ENCODE measurements at places on chromosomes 7 and 10.

DNA sequence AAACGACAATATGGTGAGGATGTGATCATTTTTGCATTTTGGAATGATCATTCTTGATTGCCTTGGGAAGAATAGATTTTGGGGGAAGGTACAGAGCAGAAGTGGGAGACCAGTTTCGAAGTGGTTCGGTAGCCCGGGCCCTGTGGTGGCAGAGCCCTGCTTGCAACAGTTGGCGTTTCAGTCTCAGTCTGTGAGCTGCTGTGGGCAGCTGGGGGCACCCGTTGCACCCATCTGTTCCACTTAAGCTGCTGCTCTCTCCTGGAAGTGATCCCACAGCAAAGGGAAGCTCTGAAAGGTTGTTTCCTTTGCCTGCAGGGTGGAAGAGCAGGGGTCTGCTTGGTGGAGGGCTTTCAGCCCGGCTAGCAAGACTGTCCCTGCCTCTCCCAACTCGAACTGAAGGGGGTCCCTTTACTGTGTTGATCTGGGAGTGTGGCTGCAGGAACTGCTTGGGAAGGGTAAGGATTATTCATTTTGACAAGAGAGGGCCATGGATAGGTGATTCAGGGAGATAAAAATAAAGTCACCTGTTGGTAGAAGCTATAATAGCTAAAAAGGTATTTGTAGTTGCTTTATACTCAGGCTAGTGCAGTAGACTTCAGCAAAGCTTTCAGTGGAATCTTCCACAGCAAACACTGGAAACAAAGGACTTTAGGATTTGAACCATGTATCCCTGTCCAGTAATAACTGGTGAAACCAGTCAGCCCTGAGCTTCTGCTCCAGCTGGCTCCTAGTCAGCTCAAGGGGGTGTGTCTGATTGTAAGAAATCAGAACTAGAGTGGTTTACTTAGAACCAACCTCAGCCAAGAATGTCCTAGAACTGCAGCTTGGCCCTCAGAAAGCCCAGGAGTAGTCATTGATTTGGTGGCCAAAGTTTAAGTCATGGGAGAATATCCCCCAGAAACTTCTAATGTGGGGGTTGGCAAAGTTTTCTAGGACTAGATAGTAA is 53.1 kb upstream of the PDCD4 start:
- DNase-seq: peak; percentile 21

DNA sequence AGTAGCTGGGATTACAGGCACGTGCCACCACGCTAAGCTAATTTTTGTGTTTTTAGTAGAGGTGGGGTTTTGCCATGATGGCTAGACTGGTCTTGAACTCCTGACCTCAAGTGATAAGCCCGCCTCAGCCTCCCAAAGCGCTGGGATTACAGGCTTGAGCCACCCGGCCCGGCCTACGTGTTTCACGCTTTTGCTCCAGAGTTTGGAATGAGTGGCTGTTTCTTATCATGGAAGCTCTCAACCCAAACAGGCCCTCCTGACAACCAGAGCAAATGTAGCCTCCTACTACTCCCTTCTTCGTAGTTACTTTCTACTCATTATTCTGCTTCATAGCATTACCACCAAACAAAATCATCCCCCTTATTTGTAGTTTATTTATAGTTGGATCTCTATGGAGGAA is 26.8 kb upstream of the CASD1 start:
- no peak for DNase-seq

DNA sequence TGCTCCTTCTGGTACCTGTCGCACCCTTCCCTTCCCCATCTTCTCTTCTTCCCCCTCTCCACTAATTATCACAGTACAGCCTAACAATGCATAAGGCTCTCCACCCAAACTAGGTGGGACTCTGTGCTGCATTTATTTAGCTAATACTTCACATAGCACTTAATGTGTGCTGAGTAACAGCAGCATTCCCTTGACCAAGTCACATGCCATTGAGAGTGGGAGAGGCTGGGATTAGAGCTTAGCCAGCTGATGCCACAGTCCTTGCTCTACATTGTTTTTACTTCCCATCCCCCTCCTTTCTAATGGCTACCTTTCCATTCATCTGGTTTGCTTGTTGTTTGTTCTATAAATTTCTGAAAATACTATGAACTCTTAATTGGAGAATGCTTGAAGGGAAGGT is 426.9 kb downstream of the LRMDA start:
- DNase-seq: no peak

- DNase-seq: peak; percentile 54
Observed at GRCh38 chr10:111598433-111599059, 521.7 kb downstream of the ADRA2A start.

DNA sequence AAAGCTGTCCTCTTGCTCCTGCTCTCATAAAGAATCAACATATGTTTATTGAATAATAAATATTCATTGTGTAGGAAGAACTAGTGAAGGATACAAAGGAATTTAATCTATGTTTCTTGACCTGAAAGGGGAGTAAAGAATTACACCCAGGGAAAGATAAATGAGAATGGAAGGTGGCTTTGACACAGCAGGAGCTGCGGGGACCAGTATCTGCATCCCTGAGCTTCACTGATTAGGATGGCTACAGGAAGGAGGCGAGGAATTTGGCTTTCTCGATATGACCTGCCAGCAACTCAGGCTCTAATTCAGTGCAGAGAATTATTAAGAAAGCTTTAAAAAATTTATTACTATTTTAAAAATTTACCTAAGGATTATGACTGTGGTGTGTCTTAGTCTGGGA is 194.6 kb downstream of the SEC23IP start:
- DNase-seq: no peak

- DNase-seq: no peak
Observed at GRCh38 chr10:112352044-112352443, 21.9 kb upstream of the ACSL5 start.

GRCh38 chr7:6340241-6340640 is 67.8 kb upstream of the CYTH3 start:
- no peak for DNase-seq

DNA sequence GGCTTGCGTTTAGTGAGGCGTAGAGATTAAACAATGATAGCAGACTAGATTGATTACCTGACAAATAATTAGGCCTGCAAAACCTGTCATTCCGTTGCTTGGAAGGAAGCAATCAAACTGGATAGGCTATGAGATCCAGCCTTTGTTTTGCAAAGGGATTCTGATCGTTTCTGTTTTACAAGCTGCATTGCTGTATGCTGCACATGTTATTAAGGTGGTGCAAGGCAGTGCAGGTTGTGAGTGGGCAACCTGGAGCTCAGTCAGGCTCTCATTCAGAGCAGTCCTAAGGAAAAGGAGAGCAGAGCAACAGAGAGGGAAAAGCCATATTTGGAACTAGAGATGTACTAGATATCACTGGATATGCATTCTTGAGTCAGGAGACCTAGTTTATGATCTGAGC is 6.9 kb upstream of the NOBOX start:
- DNase-seq: no peak

DNA sequence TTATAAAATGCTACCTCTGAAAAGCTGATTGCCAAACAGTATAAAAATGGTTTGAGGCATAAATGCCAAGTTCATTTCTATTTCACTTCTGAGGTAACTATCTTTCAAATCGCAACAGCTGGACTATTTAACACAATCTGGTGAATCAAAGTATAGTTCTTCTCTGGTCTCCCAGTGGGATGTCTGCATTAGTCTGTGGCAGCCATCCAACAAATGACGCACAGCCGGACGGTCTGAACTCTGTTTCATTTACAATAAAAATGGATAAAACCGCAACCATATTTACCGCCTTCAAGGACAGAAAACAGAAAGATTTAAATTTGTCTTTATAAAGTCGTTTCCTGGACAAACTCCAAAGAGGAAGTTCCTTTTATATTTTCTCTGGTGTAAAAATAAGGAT is 41.9 kb downstream of the ENO4 start:
- DNase-seq: peak; percentile 92

DNA sequence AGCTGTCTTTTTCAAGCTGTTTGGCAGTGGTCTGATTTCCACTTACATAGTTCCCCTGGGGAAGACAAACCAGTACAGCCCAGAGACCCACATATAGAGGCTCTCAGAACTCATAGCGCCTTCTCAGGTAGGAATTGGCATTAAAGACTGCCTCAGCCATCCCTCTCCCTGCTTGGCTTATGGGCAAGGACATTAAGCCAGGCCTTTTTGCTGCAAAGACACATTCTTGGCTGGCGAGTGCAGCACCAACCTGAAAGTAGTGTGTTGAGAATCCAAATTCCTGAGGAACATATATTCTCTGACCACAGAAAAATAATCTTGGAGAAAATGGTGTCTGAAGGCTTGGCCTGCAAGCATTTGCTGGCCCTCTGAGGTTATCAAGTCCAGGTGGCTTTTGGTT is 39.2 kb upstream of the HPS1 start:
- DNase-seq: no peak

DNA sequence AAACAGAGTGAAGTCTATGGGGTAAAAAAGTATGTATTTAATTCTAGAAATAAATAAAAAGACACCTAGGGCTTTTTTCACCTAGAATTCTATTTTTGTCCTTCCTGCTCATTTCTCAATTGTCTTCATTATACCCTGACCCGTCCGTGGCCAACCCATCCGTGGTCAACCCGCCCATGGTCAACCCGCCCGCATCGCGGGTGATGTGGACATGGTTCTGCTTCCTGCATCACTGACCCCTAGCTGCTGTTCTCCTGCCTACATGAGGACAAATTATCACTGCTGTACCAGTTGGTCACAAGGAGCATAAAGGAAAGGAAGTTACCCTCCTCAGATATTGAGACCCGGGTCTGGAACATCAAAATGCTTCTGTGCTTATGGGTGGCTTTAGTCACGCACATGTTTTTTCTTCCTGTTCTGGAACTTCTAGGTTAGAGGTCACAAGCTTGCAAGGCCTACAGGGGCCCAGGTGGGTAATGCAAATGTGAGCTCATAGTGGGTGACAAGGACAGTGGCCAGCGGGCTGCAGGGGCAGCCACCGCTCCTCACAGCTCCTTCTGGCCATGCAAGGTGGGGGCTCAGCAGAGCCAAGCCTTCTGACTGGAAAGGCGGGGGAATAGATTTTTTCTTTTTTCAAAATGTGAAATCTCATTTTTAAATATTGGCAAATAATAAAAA is 15.5 kb downstream of the CAMK2G start:
- no peak for DNase-seq

- DNase-seq: no peak
Observed at GRCh38 chr10:110860576-110861241, 11.0 kb upstream of the PDCD4 start.

- DNase-seq: no peak
Observed at GRCh38 chr10:127600479-127600878, 51.4 kb downstream of the NPS start.

- DNase-seq: peak; percentile 58
Observed at GRCh38 chr10:116688241-116688711, 54.1 kb downstream of the HSPA12A start.

- no peak for DNase-seq
Observed at GRCh38 chr10:33652870-33653269, 318.4 kb upstream of the NRP1 start.

- no peak for DNase-seq
Observed at GRCh38 chr7:70607759-70608158, 524.2 kb upstream of the GALNT17 start.

- DNase-seq: no peak
Observed at GRCh38 chr10:133021963-133022775, 65.6 kb upstream of the ADGRA1 start.

Measured in iris pigment epithelial cell (primary cell).